ENCODE measurements at places on chromosomes 7 and 10.

DNA sequence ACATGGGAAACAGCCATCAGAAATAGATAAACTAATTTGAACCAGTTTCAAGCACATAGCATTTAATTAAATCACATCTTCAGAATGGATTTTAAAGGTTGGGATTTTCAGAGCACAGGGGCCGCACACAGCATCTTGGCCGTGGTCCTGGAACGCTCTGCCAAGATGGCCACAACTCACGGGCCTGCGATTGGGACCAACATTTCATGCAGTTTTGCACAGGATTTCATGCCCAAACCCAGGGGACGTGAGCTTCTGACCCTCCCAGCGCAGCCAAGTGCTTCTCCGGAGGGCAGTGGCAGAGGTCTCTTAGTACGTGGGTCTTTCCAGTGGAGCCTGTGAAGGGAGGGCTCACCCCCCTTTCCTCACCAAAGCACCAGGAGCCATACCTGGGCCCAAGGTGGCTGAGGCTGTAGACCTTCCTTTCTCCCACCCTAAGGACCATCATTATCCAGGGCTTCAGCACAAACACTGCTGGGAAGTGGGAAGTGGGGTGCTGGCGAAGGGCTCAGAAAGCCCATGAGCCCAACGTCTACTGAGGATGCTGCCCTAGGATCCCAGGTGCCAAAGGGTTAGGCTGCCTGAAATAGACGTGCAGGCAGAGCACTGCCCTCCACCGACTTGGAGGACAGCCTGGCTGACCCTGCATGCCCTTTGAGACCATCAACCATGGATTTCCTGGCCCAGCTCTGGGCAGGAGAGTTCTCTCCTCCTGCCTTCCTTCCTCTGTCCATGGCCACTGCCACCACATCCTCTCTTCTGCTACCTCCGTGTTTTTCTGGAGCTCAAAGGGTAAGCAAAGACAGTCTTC lies 611.2 kb upstream of the MGMT start:
- no peak for DNase-seq

- DNase-seq, result no peak
Measured at GRCh38 chr7:135197906-135198655, 13.2 kb downstream of the WDR91 start.

- no peak for DNase-seq
Measured at GRCh38 chr7:151894111-151895007, 17.4 kb upstream of the PRKAG2 start.

- DNase-seq, result no peak
Measured at GRCh38 chr7:11317766-11318165, 344.1 kb downstream of the PHF14 start.

DNA sequence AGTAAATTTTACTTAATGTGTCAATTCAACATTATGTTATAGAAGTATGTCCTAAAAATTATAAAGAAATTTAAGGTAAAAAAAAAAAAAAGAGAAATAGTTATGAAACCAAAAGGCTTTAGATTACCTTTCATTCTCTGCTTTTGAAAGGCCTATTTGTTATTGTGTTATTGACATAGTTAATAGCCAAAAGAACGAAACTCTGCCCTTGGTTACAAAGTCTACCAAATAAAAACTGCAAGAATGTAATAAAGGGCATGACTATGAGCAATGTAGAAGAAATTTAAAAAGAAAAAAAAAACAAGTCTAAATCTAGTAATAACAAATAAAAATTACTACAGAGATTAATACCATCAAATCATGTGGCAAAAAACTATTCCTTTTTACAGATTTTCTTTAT lies 10.6 kb downstream of the ACBD5 start:
- no peak for DNase-seq

- DNase-seq, result no peak
Measured at GRCh38 chr7:27901028-27901760, 161.2 kb downstream of the TAX1BP1 start.
